ENCODE measurements at places on chromosomes 7 and 10.

- DNase-seq: no peak
These were observed 296.0 kb upstream of the SP4 start for GRCh38 chr7:21131897-21132296.

GRCh38 chr10:88318803-88319202 is 264.3 kb downstream of the RNLS start:
- no peak for DNase-seq

GRCh38 chr10:130411496-130412085 is 275.4 kb downstream of the GLRX3 start:
- no peak for DNase-seq

GRCh38 chr7:140070546-140070945 is 7.8 kb upstream of the PARP12 start:
- DNase-seq: no peak

DNA sequence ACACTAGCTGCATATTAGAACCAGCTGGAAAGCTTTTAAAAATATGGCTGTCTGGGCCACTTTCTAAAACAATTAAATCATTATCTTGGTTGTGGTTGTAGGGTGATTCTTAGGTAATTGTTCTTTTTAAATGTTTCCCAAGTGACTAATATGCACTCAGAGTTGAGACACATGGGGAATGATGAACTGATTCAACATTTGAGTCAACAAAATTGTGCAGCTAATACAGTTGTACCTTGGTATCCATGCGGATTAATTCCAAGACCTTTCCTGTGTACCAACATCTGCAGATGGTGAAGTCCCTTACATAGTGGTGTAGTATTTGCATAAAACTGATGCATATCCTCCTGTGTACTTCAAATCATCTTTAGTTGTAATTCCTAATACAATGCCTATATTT is 242.2 kb downstream of the ATRNL1 start:
- DNase-seq: no peak

DNA sequence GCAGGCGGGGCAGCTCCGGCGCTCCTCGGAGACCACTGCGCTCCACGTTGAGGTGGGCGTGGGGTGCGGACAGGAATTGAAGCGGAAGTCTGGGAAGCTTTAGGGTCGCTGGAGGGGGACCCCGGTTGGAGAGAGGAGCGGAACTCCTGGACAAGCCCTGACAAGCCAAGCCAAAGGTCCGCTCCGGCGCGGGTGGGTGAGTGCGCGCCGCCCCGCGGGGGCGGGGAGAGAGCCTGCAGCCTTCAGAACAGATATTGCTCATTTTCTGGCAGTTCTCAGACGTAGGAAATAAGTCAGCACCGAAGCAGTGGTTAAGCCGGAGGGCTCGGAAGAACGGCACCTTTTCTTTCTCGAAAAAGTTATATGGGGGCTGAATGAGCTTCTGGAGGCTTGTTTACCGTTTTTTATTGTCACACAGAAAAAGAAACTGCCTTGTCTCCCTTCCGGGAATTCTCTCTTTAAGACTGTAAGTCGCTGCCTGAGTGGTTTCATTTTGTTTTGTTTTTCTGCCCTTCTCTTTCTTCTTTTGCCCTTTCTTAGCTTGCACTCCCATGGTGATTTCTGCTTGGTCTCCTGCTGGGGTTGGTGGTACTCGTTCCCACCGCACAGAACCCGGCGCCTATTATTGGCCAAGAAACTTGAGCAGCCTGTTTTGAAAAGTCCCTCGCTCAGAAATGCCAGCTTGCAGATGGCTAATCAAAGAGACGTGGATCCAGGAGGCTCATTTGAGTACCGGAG is 732 bp downstream of the FAS start:
- DNase-seq: peak; percentile 75

GRCh38 chr7:83446102-83446669 is 202.8 kb downstream of the SEMA3E start:
- DNase-seq: no peak

- DNase-seq: peak; percentile 55
These were observed 261.4 kb upstream of the YAE1 start for GRCh38 chr7:39304668-39305405.

- DNase-seq: peak; percentile 40
These were observed 6.5 kb downstream of the ANLN start for GRCh38 chr7:36396150-36396549.

- no peak for DNase-seq
These were observed 6.9 kb downstream of the C10orf105 start for GRCh38 chr10:71712572-71713134.

- no peak for DNase-seq
These were observed 858.7 kb downstream of the REEP3 start for GRCh38 chr10:64379898-64380297.

- no peak for DNase-seq
These were observed 268.9 kb upstream of the KLF6 start for GRCh38 chr10:4053940-4054339.

GRCh38 chr10:62177111-62177510 is 91.5 kb downstream of the RTKN2 start:
- DNase-seq: no peak

GRCh38 chr7:149473251-149473650 is 12.4 kb upstream of the ZNF777 start:
- no peak for DNase-seq

DNA sequence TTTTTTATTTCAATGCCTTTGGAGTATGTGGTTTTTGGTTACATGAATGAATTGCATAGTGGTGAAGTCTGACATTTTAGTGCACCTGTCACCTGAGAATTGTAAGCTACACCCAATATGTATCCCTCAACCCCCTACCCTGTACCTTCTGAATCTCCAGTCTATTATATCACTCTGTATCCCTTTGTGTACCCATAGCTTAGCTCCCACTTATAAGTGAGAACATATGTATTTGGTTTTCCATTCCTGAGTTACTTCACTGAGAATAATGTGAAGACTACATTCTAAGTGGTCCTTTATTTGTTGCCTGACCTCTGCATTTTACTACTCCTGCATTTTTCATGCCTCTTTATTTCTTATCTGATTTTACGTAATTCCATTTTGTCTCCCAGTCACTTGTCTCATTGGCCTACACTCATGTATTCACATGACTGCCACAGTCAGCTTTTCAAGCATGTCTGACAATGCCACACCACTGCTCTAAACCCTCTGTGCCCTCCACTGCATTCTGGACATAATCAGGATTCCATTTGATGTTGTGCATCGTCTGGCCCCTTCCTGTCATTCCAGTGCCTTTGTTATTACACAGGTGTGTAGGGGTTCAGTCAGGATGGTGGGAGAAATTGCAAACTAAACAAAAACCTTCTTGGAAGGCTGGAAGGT is 1325.5 kb downstream of the XPNPEP1 start:
- peak; percentile 45 for DNase-seq

- no peak for DNase-seq
These were observed 68.2 kb downstream of the ALOX5 start for GRCh38 chr10:45442251-45442650.

- peak; percentile 93 for DNase-seq
These were observed at the start of gene RHBDD2 for GRCh38 chr7:75878769-75879611. TSS of gene RHBDD2 (plus strand) at chr7:75879034. CDS start at chr7:75879083, 49 bp downstream.

DNA sequence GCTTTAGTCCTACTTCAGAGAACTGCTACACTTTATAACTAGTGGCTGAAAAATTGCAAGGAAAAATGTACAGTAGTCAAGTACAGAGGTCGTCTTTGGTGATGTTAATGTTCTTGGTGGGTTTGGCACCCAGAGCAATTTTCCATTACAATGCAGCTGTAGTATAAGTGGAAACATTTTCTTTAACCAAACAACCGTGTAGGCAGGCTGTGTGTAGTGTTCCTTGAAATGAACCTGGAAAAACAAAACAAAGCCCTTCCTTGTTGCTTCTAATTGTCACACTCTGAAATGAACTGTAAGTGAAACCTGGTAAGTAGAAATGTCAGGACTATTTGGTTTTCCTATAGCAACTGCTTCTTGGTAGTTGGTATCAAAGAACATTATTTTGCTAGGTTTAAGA is 256.9 kb downstream of the MDFIC start:
- no peak for DNase-seq

DNA sequence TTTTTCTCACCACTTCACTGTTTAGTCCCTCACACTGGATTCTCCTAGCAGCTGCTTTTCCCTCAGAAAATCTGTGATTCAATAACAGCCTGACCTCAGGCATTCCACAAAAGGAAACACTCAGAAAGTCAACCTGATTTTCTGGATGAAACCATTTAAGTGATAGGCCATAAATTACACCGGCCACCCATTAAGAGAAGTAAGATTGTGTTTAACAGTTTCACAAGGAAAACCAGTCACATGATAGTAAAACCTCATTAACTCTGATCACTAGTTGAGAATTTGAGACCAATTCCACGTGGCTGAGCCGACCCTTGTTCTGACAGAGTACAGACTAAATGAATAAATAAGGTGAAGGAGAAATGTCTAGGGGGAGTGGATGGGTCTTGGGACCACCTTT is 7.7 kb downstream of the GRM8 start:
- DNase-seq: no peak

DNA sequence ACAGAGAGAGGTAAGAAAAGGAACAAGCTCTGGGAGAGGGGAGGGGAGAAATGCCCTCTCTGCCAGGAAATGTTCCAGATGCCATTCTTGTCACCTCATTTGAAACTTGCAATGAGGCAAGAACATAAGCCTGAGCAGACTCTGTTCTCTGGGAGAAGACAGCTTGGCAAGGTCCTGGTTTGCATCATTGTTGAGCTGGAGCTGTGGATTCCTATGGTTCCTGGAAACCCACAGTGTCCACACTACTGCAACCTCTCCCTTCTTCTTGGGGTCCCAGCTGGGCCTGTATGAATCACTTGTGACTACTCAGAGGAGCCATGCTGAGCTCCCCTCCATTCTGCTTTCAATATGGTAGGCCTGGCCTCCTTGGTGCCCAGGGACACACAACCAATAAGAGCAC is 60.8 kb upstream of the HECTD2 start:
- peak; percentile 96 for DNase-seq

DNA sequence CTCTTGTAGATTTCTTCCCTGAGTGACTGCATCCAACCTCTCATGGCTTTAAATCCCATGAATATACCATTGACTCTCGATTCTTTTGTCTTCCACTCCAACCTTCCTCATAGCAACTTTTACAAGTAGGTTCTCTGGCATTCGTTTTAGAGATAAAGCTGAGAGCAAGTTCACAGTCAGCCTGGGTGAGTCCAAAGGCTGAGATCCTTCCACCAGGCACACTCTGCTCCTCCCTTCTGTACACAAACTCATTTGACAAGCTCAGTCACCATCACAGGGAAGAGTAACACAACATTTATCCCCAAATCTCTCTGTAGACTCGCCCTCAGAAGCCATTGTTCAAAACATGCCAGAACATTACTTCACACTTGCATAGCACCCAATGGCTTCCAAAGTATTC is 10.9 kb downstream of the CTTNBP2 start:
- no peak for DNase-seq

- DNase-seq: no peak
These were observed 169.8 kb upstream of the GPR26 start for GRCh38 chr10:123496375-123496774.

Data from EH (cell line).